ENCODE measurements at places on chromosomes 4 and X. TPM values are rescaled to one million over a fixed set of nuclear protein-coding genes. Genes with fewer than 3 reads are reported as not detected.

DNA sequence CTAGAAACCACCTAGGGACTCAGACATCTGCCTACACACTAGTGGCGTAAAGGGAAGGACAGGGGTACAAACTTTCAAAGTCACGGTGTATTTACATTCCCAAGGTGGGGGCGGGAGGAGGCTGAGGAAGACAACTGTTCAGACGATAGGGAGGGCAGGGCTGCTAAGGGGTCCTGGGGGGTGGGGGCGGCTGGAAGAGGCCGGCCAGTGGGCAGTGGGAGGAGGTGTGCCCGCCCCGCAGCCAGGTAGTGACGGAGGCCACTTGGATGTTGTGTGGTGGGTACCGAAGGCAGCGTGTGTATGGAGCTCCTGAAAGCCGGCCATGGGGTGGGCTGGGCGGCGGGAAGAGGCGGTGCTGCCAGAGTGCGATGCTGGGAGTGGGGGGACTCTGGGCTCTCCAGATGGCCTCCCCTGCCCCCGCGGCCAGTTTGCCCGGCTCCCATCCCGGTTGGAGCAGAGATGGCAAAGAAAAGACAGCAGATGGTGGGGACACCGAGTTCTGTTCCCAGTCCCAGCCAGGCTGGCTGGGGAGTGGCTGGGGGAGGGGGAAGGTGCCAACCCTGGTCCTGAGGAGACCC is 24.2 kb downstream of the L1CAM start:
- DNase-seq = no peak

Gene MAGEA2
- not detected for total RNA-seq

GRCh38 chr4:120830204-120830603 is 92.3 kb downstream of the PRDM5 start:
- DNase-seq = no peak

Gene CSAG2
- total RNA-seq = not detected

DNA sequence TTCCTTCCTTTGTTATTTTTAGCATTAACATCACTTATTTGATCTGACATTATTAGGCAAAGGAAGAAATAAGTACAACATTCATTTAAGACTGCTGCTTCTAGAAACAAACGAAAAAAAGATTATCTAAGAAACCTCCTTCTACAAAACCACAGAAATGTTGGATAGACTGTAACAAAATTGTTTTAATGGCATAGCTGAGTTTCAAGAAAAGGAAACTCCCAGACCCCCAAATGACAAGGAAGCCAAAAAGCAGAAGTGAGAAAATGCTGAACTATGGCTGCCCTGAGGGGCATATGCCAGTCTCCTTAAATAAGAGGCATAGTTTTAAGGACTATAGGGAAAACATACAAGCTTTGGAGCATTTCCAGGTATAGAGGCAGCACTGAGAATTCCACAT is 1431.6 kb upstream of the TENM3 start:
- no peak for DNase-seq

Gene PRKX
- total RNA-seq = 59.9 TPM

GRCh38 chrX:142251680-142252079 is 46.6 kb upstream of the MAGEC2 start:
- no peak for DNase-seq

GRCh38 chr4:20839957-20840356 is 139.7 kb downstream of the PACRGL start:
- DNase-seq = no peak

DNA sequence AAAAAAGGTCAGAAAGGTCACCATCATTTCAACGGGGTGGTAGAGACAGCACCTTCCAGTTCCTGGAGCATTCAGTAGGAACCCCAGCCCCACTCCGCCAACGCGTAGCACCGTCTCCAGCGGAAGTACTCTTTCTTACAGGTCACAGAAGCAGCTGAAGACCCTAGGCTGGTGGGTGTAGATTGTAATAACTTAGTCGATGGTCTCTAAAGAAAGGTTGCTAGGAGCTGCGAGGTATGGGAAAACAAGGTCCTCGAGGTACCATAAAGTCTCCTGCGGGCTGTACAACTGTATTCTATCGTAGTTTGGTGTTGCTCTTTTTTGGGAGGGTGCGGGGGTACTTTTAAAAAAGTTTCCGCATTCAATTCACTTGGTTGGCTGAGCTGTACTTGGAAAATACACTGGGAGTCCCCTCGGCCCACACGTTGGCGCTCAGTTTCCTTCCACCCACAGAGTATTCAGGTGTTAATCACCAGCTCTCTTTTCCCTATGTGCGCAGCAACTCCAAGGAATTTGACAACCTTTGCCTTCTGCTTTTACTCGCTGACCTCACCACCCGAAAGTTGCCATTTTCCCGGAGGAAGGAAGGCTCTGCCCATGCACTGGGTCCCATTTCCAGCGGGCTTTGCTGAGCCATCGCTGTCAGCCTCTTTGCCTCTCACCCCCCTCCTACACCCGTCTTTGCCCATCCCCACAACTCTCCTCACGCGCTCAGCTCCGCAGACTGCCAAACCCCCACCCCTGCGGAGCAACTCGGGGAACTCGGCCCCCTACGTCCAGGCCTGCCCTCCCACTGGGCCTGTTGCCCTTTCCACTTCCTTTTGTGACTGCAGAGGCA is 4.8 kb upstream of the SOX3 start:
- DNase-seq = no peak

DNA sequence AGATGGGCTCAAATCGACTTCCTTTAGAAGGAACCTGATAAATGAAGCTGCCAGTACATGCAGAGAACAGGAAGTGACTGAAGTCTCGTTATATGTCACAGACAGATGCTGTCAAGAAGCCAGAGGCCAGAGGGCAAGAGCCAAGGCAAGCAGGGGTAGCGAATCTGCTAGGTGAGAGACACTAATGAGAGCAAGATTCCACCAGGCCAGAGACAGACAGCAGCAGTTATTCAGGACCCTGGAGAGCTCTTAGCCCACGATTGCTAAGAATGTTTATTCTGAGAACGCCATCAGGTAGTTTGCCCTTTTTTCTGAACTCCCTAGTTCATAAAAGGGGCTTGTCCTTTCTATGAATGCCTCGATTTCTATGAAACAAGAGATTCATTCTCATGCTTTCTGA is 73.7 kb downstream of the BEND2 start:
- DNase-seq = peak; percentile 36

Gene F8
- 4.4 TPM for total RNA-seq

DNA sequence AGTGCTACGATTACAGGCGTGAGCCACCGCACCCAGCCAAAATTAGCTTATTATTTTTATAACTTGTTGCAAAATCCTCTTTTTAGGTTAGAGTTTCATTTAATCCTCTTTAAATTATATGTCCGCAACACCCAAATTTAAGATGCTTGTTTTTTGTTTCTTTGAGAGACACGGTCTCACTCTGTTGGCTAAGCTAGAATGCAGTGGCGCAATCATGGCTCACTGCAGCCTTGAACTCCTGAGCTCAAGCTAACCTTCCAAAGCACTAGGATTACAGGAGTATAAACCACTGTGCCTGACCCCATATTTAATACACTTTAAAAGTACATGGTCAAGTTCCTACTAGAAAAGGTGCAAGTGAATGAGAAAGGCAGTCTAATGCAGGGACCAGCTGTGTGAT is 2.2 kb downstream of the RBBP7 start:
- no peak for DNase-seq

- DNase-seq = peak; percentile 51
These were observed 4.8 kb upstream of the TMPRSS11B start for GRCh38 chr4:68250151-68250930.

DNA sequence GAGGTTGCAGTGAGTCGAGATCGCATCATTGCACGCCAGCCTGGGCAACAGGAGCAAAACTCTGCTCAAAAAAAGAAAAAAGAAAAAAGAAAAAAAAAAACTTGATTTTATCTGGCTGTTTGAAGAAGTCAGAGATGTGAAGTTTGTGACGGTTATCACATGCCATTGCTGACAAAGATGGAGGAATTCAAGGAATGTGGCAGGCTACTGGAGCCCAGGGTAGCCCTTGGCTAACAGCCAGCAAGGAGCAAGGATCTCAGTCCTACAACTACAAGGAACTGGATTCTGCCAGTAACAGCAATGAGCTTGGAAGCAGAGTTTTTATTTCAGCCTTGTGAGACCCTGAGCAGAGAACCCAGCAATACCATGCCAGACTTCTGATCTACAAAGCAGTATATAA is 24.3 kb upstream of the TET2 start:
- DNase-seq = no peak

Gene ITGB1BP2
- total RNA-seq = 6.7 TPM

DNA sequence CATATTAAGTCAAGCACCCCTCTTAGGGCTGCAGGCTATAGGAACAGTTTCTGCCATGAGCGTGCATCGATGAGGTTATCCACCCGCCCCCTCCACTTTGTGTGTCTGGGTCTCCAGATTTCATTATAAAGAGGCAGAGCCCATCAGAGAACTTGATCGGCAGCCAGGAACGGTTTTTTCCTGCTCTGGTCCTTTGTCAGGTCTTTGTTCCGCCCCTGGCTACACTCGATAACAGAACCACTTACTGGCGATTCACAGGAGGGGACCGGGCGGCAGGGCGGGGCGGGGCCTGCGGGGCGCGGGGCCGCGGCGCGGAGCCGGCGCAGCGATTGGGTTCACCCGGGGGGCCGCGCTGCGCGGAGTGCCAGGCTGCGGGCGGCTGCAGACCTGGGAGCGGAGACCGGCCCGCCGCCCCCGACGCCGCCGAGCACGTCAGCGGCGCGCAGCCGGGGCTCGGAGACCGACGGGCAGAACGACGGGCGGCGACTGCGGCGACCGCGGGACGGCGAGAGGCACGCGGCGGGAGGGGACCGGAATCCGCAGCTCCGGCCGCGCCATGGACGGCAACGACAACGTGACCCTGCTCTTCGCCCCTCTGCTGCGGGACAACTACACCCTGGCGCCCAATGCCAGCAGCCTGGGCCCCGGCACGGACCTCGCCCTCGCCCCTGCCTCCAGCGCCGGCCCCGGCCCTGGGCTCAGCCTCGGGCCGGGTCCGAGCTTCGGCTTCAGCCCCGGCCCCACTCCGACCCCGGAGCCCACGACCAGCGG is at the start of gene SLC10A4:
Gene SLC10A4, plus strand, starts transcription at position 338 of the 771 bp plus-strand sequence. Its CDS starts 219 bp downstream, at position 557.
- no peak for DNase-seq

Gene PCSK1N
- total RNA-seq = 1.4 TPM

Gene ART3
- total RNA-seq = not detected

DNA sequence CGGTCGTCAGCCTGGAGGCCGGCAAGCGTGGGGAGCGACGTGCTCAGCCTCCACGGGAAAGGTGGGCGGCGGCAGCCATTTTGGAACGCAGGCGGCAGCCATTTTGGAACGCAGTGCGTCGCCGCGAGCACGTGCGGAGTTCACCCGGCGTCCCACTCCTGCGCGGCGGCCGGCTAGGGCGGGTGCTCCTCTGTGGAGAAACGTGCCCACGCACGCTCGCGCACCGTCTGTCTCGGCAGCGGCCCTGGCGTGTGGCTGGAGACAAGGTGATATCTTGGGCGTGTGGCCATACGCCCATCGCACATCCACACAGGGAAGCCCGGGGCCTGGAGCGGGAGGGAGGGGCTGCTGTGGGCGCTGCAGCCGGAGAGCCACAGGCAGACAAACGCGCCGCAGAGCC is 21.1 kb downstream of the CPLX1 start:
- DNase-seq = no peak

DNA sequence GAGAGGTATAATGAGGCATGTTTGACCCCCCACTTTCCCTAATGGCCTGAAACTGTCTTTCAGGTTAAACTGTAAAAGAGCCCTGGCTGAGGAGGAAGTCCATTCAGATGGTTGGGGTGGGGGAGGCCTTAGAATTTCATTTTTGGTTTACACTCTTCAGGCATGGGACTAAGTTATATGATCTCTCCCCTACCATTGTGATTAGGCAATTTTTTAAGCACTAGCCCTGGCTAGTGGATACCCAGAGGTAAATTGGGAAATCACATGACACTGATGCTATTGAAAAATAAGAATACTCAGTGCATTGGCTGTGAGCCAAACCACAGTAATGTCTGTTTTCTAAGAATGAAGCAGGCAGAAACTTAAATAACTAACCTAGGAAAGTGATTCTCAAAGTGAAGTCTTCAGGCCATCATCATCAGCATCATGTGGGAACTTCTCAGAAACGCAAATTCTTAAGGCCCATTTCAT is 149.7 kb downstream of the RRAGB start:
- peak; percentile 33 for DNase-seq

Gene BMP3
- not detected for total RNA-seq

DNA sequence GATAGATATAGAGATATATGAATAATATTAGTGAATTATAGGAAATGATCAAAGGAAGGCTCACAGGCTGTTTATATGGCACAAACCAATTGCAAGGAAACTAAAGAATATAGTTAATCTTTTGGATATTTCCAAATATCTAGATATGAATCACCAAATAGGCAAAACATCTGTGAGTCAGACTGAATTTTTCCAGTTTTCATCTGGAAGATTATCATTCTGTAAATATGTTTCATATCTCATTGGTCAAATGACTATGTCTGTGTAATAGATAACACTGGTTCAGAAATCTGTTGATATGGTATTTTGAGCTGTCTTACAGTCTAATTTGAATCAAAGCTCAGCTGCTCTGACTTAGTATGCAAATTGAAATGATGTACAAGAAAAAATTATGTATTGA is 303.6 kb downstream of the FAM133A start:
- no peak for DNase-seq

Gene NAP1L5
- total RNA-seq = 5.4 TPM

Gene GBA3
- not detected for total RNA-seq

DNA sequence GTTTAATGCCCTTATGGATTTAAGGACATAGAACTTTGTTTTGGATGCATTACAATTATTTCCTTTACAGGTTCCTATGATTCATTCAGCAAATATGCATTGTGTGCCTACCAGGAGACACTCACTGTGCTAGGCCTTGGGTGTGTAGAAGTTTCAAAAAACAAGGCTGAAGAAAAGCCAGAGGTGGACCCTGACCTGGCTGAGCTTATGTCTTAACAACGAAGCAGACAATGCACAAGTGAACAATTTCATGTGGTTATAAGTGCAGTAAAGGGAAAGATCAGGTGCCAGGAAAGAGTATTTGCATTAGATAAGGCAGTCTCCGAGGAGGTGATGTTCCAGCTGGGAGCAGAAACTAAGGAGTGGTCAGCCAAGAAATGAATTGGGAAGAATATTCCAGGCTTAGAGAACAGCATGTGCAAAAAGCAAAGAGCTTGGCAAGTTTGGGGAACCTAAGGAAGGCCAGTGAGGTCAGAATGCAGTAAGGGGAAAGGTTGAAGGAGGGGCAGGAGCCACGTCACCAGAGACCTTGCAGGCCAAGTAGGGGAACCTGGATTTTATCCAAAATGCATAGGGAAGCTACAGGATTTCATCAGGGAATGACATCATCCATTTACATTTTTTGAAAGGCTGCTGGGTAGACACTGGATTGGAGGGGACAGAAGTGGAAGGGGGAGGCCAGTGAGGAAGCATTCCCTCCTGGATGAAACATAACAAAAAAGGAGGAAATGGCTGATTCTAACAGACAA is 193.6 kb downstream of the SOWAHB start:
- DNase-seq = no peak

DNA sequence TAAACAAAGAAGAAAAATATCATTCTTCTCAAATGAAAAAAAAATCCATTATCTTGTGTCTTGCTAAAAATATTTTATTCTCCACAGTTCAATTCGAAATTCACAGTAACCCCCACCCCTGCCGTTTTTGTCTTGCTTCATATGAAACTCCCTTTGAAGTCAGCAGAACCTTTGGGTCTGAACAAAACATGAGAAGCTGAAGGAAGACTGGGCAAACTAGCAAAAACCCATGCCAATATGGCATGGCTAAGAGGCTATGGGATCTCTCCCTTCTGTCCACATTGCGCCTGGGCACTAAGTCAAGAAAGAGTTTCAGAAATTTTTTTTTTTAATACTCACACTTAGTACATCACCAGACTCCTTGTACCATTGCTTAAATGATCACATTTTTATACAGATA is 136.0 kb upstream of the SMIM31 start:
- no peak for DNase-seq

Gene AMBN
- not detected for total RNA-seq

Gene NAP1L3
- total RNA-seq = 1.6 TPM

Gene FAM9C
- total RNA-seq = not detected

Gene TMEM154
- total RNA-seq = 12.2 TPM

Gene CXCL3
- total RNA-seq = not detected
